ENCODE measurements at places on chromosomes 4 and X. TPM values are rescaled to one million over a fixed set of nuclear protein-coding genes. Genes with fewer than 3 reads are reported as not detected.

DNA sequence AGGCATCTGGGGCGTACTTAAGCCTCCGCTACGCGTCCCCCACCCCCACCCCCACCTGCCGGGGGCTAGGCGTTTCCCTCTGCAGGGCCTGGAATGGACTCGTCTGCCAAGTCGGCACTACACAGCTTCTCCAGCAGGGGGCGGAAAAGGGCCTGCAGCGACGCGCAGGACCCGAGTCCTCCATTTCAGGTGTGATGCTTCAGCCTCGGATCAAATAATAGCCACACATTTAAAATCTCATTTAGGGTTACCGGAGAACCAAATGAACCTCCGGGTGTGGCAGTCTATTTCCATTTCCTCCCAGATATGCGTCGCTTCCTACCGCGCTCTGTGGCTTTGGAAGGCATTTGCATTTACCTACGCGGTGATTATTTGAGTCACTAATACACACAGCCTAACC lies 2.9 kb downstream of the PAK3 start:
- no peak for DNase-seq

DNA sequence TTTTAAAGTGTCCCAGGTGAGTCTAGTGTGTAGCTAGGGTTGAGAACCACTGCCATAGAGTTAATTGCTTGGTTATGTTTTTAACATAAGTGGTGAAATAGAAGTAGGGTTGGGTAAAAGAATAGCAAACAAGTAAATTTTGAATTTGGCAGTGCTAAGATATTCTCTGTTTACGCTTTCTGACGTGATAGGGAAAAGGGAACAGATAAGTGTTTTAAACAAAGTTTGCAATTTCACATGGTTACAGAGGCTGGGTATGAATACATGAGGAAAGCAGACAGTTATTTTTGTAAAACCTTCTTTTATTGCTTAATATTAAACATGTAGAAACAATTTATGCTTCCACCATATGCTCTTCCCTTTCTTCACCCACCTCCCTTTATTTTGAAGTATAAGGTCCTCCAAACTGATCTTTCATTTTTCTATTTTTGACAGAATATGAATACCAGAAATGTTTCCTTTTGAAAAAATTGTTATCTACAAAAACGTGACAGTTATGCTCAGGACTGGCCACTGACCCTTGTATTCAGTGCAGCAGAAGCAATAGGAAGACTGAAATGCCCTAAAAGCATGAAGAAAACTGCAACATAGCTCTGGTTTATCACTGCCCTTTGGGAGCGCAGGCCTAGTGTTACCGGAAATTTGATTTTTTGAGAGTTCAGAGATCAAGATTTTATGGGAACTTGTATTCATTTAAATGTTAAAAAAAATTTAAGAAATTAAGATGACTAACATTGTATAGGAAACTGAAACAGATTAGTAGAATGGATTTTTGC lies 214.4 kb upstream of the ARSJ start:
- no peak for DNase-seq

GRCh38 chr4:11635342-11635741 lies 206.6 kb upstream of the HS3ST1 start:
- no peak for DNase-seq

BGN gene
- 155 TPM for polyA plus RNA-seq

GRCh38 chr4:109113521-109113920 lies 188.9 kb downstream of the COL25A1 start:
- no peak for DNase-seq

GRCh38 chrX:154002215-154002719 lies 17.4 kb downstream of the IRAK1 start:
- no peak for DNase-seq

GRCh38 chr4:98794565-98795205 lies 134.2 kb downstream of the EIF4E start:
- DNase-seq = no peak

DNA sequence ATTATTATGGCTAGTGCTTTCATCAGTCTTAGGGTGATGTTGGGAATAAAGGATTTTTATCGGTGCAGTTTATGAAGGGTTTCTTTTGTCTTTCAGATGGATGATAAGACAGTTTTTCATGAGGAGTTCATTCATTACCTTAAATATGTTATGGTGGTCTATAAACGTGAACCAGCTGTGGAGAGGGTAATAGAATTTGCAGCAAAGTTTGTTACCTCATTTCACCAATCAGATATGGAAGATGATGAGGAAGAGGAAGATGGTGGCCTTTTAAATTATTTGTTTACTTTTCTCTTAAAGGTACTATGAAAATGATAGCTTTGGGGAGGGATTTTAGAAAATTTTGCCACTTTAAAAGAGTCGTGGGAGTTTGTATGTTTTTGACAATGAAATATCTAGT lies 1.3 kb downstream of the NCAPG start:
- no peak for DNase-seq

RAB39B gene
- polyA plus RNA-seq = 2.8 TPM

GRCh38 chr4:13989501-13989900 lies 362.0 kb upstream of the BOD1L1 start:
- no peak for DNase-seq

ARSJ gene
- polyA plus RNA-seq = 16.8 TPM

GRCh38 chrX:74421740-74422352 lies 553 bp downstream of the SLC16A2 start:
- DNase-seq = no peak
